ENCODE measurements at places on chromosomes 16 and 17. TPM values are rescaled to one million over a fixed set of nuclear protein-coding genes. Genes with fewer than 3 reads are reported as not detected.

The AP2B1 gene
- polyA plus RNA-seq, result 96.5 TPM

- no peak for DNase-seq
Observed at GRCh38 chr16:83768986-83769385, 38.8 kb upstream of the HSBP1 start.

- DNase-seq, result peak; percentile 94
Observed at GRCh38 chr16:17470908-17471718, at the start of gene XYLT1. TSS of gene XYLT1 (minus strand) at chr16:17470960. CDS start at chr16:17470796, 164 bp downstream.

DNA sequence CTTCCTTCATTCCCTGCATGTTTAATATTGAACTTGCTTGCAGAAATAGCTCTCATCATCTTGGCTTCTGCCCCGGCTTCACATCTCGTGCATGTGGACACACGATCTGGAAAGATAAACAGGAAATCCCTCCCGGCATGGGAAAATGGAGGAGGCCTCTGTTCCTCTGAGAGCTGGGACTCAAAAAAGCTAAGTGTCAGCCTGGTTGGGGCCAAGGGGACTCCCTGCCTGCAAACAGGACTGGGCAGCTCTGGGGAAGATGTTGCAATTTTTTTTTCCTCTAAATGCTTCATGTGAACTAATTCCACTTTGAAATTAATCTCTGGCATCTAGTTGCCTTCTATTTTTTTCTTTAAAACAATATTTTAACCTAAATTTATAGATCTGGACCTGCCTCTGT, 24.8 kb downstream of the ITPRIPL2 start:
- DNase-seq, result peak; percentile 89

DNA sequence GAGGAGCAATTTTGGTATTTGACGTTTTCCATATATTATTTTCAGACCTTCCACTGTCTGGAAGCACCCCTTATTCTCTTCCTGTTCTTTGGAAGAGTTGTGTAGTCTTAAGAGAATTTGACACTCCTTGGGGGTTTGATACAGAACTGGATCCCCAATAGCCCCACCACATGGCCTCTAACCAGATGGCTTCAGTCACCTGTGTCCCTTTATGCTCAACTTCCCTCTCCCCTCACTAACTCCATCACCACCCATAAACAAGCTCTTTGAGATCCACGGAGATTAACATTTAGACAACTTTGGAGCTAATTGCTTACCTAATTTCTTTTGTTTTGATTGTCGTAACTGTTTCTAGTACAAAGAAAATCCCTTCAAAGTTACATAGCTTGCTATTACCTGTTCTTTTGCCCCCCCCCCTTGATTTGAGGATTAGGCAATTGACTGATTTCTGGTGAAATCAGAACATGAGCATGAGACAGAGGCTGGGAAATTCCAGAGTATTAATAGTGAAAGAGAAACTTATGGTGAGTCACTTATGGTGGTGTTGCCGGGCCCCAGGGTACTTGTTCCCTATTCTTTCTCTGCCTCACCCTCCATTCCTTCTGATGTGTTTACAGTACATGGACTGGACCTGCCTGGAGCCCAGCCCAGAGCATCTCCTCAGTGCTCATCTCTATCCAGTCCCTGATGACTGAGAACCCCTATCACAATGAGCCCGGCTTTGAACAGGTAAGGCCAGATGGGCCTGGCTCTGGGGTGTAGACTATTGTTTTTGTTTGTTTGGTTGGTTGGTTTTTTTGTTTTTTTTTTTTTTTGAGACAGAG, 7.5 kb downstream of the UBE2Z start:
- peak; percentile 93 for DNase-seq

The CD300E gene
- polyA plus RNA-seq, result not detected

- DNase-seq, result no peak
Observed at GRCh38 chr16:84808826-84809225, 11.0 kb upstream of the CRISPLD2 start.

DNA sequence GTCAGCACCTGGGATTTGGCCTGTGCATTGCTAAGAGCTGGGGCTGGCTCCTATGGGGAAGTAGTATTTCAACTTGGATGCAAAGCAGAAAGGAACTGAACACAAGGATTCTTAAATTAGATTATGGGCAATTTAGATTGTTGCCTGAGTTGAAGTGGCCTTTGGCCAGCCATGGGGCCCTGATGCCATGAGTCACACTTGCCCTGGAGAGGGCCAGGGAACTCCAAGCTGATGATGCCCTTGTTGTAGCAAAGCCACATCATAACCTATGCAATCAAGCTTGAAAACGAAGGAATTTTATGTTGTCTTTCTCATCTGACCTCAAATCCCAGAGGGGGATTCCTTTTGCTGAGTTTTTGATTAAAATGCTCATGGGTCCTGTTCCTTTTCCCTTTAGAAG, 3.9 kb upstream of the SPATA32 start:
- DNase-seq, result peak; percentile 87

GRCh38 chr16:56355221-56355620, 70.1 kb downstream of the AMFR start:
- no peak for DNase-seq

GRCh38 chr16:7074715-7075114, 257.9 kb upstream of the RBFOX1 start:
- no peak for DNase-seq

The CLEC3A gene
- not detected for polyA plus RNA-seq

DNA sequence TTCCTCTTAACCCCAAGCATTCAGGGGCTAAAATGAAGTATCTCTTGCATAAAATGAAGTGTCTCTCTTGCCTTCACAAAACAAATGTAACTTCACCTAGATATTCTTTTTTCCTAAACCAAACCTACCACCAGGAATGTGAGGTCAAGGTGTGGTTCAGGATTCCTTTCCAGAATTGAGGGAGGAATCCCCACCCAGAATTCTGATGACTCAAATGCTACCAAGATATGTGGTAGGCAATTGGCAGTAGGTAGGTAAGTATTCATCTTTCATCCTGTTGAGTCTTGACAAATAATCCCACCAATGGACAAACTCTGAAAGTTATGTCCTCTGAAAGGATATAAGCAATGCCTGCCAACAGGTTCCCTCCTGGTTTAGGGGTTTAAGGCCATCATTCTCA, 26.2 kb downstream of the TRIM16 start:
- DNase-seq, result no peak

DNA sequence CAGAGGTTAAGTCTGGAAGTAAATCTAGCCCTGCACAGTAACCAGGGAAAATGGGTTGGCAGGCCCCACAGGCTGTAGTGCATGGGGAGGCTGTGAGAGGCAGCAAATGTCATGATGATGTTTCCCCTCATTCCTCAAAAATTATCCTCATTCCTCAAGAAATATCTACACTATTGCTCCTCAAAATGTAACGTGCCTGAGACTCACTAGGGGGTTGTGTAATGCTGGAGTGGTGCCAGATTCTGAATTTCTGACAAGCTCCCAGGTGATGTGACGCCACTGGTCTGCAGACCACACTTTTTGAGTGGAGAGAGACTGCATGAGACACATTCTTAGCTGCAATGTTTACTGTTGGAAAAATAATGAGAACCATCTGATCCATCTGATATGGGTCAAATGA, 1.2 kb upstream of the MPP3 start:
- peak; percentile 25 for DNase-seq

Data from IMR-90 (cell line).